ENCODE measurements at places on chromosomes 2 and 18. TPM values are rescaled to one million over a fixed set of nuclear protein-coding genes. Genes with fewer than 3 reads are reported as not detected.

GRCh38 chr2:40937284-40937683 is 485.4 kb upstream of the SLC8A1 start:
- no peak for DNase-seq

DNA sequence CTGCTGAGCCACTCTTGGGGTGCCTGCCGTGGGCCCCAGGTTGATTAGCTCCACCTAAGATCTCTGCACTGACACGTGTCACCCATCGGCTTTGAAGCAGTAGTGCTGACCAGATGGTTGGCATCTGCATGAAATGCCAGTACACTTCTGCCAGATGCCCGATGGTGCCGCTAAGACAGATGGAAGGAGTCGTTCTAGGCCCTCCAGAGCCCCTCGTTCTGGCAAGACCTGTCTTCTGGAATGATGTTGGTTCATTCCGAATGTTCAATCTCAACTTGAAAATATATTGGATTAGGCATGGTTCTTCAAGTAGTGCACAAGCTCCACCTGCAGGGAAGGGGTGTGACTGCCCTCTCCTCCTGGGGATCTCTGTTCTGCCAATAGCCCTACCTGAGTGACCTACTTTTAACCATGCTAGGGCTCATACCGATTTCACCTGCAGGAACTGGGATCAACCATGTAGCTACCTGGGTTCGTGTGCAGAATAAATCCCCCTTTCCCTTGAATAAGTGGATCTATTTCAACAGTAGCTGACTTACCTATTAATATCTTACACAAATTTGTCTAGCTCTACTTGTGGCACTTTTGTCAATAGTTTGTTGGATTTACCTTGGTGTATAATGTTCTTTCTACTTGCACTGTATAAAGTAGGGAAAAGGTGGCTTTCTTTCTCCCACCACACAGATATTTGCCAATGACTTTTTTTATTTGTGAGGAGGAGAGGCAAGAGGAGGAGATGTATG is 342.6 kb downstream of the CTNNA2 start:
- no peak for DNase-seq

DNA sequence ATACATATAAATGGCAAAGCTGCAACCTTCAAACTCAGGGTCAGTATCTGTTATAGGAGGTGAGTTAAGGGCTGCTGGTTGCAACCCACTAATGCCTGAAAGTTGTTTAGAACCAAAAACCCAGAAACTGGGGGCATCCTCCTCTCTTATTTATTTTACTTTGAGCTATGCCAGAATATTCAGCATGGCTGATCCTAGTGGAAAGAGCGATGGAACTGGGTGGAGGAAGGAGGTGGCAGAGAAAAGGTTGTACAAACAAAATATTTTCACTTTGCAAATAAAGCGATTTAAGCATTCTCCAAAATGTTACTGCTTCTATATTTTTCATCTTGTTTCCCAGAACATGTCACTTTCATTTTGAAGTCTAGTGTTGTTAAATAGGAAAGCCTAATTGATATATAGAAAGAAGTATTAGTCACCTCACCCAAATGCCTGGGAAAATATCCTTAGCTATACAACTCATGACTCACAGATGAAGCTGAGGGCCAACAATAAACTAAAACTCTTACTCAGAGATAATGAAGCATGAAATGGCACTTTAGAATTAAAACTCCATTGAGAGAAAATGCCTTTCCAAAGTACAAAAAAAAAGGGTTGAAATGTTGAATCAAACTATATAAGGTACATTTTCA is 251.4 kb upstream of the UBE2E3 start:
- no peak for DNase-seq

GRCh38 chr2:48170281-48170680 is 264.0 kb upstream of the FBXO11 start:
- DNase-seq = no peak

DNA sequence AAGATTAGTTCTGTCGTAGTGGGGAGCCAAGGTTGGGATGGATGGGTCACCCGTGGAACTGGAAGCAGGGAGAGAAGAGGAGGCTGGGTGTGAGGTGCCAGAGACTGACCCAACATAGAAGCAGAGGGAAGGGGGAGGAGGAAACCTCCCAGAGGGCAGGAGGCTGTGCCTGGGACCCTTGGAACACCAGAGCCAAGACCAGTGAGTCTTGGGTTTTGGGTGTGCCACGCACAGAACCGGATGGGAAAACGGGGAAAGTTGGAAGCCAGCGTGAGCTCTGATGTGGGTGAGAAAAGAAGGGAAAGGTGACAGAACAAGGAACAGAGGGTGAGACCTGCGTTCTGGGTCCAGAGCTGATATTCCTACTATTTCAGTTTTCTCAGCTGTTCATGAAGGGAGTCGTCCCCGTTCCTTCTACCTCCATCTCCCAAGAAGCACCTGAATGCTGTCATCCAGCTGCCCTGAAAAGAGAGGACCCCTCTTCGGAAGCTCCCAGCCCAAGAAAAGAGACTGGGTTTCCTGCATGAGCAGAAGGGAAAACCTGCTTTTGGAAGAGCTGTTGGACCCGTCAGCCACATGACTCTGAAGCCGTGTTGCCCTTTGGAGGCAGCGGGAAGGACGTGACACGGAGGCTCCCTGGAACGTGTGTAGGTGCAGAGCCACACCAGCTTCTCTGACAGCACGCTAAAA is 250.1 kb downstream of the NDUFA10 start:
- no peak for DNase-seq

- no peak for DNase-seq
These were observed 162.9 kb downstream of the MTCL1 start for GRCh38 chr18:8868276-8868675.

GRCh38 chr2:192243488-192243887 is 48.8 kb upstream of the TMEFF2 start:
- no peak for DNase-seq

GRCh38 chr2:205975082-205975949 is 110.7 kb downstream of the INO80D start:
- DNase-seq = no peak

DNA sequence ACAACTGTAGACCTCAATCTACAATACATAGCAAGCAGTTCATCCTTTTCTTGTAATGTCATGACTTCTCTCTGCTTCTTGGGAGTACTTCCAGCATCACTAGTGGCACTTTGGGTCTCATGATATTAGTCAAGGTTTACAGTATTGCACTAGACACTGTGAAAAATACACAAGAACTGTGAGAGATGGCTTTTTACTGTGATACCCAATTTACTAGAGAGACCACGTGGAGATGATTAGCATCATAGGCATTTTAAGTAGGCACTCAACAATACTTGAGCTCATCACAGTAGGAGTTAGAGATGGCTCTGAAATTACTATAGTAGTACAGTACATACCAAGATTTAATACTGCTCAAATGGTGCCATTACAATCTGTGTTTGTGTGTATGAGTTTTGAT is 112.8 kb upstream of the EML6 start:
- no peak for DNase-seq

DNA sequence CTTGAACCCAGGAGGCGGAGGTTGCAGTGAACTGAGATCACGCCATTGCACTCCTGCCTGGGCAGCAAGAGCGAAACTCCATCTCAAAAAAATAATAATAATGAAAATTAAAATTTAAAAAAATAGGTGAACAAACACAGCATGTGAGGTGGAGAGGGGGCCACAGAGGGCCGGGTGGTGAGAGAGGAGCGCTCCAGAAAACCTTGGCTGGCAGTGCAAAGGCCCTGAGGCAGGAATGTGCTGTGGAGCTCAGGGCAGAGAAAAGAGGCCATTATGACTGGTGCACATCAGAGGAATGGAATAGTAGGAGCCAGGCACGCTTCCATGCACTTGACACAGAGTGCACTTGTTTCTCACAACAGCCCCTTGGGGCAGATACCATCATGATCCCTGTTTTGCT is 21.6 kb upstream of the SCLY start:
- no peak for DNase-seq

DNA sequence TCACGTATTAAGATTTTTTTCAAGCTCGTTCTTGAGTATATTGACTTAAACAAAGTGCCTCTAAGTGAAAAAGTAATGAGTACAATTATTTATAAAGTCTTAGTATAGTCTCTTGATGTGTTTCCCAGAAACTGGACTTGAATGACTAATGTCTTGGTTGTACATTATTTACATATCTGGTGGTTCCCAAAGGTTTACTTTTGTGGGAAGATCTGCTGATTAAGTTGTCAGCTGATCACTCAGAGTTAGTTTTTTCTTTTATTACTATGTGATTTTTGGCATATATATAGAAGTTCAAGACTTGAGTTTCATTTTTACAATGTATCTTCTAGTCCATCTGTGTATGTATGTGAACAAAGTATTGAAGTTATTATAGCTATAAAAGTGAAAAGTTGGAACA is 29.5 kb downstream of the RNF144A start:
- no peak for DNase-seq

- DNase-seq = no peak
These were observed 80.7 kb upstream of the CYRIA start for GRCh38 chr2:16746329-16746728.

GRCh38 chr18:75207310-75208154 is 1.4 kb downstream of the PTGR3 start:
- no peak for DNase-seq

GRCh38 chr2:18413676-18414396 is 146.6 kb downstream of the RDH14 start:
- DNase-seq = no peak

DNA sequence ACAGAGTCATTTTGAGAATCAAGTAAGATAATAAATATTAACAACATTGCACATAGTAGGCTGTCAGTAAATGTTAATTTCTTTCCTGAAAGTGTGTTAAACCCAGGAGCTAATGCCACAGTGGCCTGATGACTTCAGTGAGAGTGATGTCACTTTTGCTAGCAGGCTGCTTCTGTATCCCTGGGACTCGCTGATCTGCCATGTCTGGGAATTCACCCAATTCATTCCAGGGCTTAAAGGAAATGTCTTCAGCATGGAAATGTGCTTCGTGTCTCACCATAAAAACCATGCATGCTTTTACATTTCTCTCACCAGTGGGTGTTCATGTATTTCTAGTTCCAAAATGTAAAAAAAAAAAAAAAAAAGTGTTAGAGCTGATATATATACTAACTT is 56.8 kb upstream of the MAPRE3 start:
- no peak for DNase-seq

GRCh38 chr2:135050132-135050531 is 2.0 kb upstream of the RAB3GAP1 start:
- no peak for DNase-seq

- DNase-seq = no peak
These were observed 73.9 kb downstream of the EMILIN2 start for GRCh38 chr18:2920546-2921343.

- DNase-seq = no peak
These were observed 968 bp upstream of the ASTL start for GRCh38 chr2:96139181-96139758.

GRCh38 chr2:100895402-100895801 is 75.5 kb downstream of the NPAS2 start:
- no peak for DNase-seq

GRCh38 chr2:84639751-84640150 is 123.5 kb downstream of the DNAH6 start:
- no peak for DNase-seq

- no peak for DNase-seq
These were observed 50.6 kb downstream of the CELF4 start for GRCh38 chr18:37514953-37515352.

GRCh38 chr18:189254-189653 is 30.9 kb downstream of the USP14 start:
- DNase-seq = no peak

- no peak for DNase-seq
These were observed 160.2 kb downstream of the PMAIP1 start for GRCh38 chr18:60060026-60060425.

DNA sequence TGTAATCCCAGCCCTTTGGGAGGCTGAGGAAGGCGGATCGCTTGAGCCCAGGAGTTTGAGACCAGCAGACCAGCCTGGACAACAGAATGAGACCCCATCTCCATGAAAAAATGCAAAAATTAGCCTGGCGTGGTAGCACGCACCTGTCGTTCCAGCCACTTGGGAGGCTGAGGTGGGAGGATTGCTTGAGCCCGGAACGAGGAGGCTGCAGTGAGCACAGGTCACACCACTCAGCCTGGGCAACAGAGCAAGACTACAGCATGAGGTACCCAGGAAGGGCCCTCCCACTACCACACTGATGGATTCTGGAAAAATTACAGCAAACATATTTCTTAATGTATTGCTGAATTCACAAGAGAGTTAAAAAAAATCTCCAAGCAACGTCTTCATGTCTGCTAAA is 56.3 kb upstream of the HPCAL1 start:
- DNase-seq = no peak

GRCh38 chr2:236446521-236446920 is 123.1 kb upstream of the ACKR3 start:
- no peak for DNase-seq

- DNase-seq = no peak
These were observed 158.6 kb upstream of the THUMPD2 start for GRCh38 chr2:39937621-39938020.

DNA sequence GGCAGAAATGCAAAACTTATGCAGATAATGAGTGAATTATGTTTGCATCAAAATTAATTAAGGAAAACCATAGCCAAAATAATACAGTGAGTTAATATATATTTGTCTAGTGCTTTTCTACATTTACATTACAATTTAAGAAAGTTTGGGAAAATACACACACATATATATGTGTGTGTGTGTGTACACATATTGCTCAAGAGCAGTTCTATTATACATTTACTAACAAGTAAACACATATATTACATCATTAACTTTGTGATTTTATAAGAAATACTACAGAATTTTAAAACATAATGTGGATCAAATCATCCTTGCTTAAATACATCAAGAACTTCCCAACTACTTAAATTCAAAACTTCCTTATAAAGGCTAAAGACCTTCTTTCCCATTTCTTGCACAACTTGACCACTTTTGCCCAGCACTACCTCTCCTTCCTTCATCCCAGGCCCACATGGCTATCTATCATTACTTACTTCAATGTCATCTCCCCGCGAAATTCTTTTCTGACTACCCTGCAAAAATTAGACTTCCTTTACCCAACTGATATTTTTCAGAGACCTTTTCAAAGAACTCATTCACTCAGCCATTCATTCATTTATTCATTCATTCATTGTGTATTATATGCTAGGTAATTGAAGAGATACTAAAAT is 68.4 kb downstream of the COL5A2 start:
- no peak for DNase-seq

DNA sequence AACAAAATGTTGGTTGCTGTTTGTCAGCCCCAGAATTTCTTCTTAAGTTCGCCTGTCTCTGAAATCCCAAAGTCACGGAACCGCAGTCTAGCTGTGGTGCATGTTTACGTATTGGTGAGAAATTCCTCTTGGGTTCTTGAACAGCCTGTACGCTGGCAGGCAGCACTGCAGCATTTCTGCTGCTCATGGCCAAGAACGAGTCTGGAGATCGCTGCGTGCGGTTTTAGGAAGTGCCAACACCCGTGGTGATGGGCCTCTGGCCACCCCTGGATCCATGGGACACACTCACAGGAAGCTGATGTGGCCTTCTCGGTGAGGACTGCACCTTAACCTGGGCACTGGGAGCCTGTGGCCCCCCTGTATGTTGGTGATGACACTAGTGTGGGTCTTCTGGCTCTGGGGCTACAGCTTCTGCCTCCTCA is 23.7 kb downstream of the ASB1 start:
- DNase-seq = no peak

The RNF152 gene
- 6.8 TPM for total RNA-seq

The CPLX4 gene
- not detected for total RNA-seq

The CNDP1 gene
- 0.09 TPM for total RNA-seq

The MPHOSPH10 gene
- total RNA-seq = 13.1 TPM

The RPL31 gene
- 584 TPM for total RNA-seq

The ANKRD30B gene
- total RNA-seq = not detected

The CLIP4 gene
- 3.7 TPM for total RNA-seq

The APCDD1 gene
- total RNA-seq = 0.89 TPM

The CHRNG gene
- not detected for total RNA-seq

The RAMP1 gene
- 17.8 TPM for total RNA-seq

The ABCG5 gene
- 15.4 TPM for total RNA-seq

The NIF3L1 gene
- 19.0 TPM for total RNA-seq

The DYNAP gene
- total RNA-seq = not detected
